Fibroblast of skin of left biceps (primary cell): ENCODE measurements at places on chromosomes 12 and 14.

- no peak for DNase-seq
Observed at GRCh38 chr14:105168496-105168978, at the start of gene JAG2. TSS of gene JAG2 (minus strand) at chr14:105168776. CDS start at chr14:105168420, 356 bp downstream.

- DNase-seq: no peak
Observed at GRCh38 chr12:17976202-17976601, 113.8 kb downstream of the RERGL start.

DNA sequence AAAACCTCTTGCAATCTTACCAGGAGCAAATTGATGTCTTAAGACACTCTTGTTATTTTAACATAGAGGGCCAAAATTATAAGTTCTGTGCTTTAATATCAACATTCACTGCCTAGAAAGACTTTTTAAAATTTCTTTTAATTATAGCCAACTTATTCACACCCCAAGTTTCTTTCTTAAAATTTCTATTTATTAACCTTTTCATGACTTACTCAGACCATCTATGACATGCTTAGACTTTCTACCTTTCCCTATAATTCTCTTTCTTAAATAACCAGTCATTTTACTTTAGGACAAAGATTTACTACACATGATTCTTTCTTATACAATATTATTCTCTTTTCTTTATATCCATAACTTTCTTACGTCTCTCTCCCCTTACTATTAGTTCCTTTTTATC, 220.4 kb downstream of the NUBPL start:
- DNase-seq: no peak

DNA sequence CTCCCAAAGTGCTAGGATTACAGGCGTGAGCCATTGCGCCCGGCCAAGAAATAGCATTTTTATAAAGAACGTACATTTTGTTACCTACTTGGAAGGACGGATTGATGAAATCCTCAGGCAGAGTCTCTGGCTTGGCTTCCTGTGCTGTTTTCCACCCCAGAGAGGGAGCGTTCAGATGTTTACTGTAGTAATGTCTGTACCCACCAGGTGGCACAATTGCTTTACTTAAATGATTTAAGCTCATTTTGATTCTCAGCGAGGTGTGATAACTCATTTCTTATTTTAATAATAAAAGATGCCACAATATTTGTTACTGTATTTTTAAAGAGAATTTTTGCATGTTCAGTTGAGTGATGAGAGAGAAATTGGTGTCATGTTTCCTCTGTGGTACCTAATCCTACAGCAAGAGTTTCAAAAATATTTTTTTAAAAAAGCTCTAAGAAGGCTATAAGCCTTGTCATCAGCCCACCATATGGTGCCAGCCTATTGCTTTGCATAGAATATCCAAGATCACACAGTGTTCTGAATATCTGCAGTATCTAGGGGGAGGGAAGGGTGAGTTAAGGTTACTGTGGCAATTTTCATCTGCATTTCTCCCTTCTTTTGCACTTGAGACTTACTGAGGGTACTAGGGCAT, 82.6 kb upstream of the TRAF3 start:
- peak; percentile 31 for DNase-seq
